ENCODE measurements at places on chromosomes 5 and 9.
A peak's percentile ranks its signal among the peaks of the same experiment; 100 is the strongest.

DNA sequence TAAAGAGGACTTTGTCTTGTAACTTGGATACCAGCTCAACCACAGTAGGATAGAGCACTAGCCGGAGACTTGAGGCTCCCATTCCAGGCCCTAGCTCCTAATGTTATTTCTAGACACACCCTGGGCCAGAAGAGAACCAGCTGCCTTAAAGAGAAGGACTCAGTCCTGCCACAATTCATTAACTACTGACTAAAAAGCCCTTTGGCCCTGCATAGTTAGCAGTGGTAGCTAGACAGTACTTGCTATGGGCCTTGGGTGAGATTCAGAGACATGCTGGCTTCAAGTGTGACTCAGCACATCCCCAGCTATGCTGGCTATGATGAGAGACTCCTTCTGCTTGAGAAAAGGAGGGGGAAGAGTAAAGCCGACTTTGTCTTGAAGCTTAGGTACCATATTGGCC is 47.3 kb downstream of the TMEM167A start:
- DNase-seq: no peak

DNA sequence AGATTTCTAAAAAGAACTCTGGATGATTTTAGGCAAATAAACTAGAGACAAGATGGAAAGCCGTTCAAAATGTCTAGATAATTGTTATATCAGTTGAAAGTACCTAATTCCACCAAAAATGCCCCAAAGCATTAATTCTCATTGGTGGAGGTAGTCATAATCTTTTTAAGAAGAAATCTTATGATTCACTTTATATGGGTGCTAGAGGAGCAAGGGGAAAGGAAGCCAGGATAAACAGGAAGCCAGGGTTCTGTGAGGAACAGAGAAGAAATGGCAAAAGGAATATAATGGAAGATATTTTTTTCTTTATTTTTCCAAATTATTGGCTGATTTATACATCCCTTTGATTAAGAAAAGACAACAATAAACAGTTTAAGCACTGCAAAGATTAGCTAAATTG is 7.8 kb downstream of the YIPF5 start:
- DNase-seq: no peak

DNA sequence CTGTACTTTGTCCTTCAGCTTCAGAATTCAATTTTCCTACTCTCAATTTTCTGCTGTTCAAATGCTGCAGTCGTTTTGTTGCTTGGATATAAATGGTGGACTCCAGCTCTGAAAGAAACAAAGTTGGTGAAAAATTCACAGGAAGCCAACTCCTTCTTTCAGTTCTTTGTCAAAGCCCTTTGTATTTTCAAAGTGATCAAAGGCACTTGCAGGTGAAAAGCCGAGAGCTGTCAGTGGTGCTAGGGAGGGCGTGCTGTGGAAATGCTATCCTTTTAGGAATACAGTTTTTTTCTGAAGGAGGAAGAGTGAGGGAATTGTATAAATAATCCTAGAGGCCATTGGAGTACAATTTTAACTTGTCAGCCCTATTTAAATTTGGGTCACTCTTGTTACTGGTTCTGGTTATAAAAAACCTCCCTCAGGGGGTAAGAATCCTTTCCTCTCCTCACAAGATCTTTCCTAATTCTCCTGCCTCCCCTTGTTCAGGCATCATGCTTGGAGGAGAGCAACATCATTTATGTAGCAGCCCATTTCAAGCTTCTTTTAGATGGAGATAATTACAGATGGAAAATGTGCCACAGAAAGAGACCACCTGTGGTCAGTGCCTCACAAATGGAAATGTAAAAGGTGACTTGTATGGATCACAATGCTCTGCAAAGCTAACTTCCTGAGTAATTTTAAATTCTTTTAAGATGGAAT is 62.5 kb upstream of the GHR start:
- DNase-seq: no peak

- DNase-seq: peak; percentile 85
These were observed 1.9 kb downstream of the JADE2 start for GRCh38 chr5:134527156-134527960.

GRCh38 chr9:22073349-22073748 is 64.2 kb upstream of the CDKN2B start:
- no peak for DNase-seq

GRCh38 chr9:18045326-18045725 is 428.6 kb upstream of the ADAMTSL1 start:
- DNase-seq: no peak

- no peak for DNase-seq
These were observed 35.8 kb downstream of the PHF2 start for GRCh38 chr9:93612052-93612795.

DNA sequence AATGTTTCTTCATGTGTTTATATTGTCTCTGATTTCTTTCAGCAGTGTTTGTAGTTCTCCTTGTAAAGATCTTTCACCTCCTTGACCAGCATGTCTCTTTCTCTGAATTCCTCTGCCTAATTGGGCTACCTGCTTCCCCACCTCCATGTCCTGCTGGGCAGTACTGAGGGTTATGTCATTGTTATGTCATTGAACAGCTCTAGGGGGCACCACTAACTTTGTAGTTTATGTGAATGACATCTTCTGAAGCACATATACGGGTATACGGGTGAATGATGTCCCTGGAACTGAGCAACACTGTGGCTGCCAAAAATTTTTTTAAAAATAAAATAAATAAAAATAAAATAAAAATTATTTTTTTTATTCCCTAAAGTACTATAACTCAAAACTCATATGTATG is 16.9 kb upstream of the SNCAIP start:
- DNase-seq: no peak

- DNase-seq: no peak
These were observed 23.5 kb downstream of the INSYN2B start for GRCh38 chr5:169956756-169957155.

- DNase-seq: peak; percentile 42
These were observed 795 bp downstream of the NDUFAF2 start for GRCh38 chr5:60945813-60946187.

GRCh38 chr5:116778032-116778431 is 203.4 kb upstream of the SEMA6A start:
- peak; percentile 18 for DNase-seq

GRCh38 chr5:145775411-145775810 is 59.7 kb downstream of the PRELID2 start:
- no peak for DNase-seq

DNA sequence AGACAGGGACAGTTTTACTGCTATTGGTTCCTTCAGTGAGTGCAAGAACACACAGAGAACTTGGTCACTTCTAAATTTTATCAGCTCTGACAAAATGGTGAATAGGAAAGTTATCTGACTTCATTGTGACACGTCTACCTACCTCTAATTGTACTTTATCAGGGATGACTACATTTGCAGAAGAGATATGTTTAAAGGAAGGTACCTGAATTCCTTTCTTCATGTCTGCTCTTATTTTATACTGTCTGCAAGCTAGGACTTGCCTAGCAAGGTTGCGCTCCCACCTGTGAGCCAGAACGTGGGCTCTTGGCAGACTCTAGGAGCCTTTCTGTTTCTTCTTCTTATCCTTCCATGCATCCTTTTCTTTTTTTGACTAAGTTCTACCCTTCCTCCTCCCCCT is 1.6 kb downstream of the SLC27A6 start:
- DNase-seq: no peak

DNA sequence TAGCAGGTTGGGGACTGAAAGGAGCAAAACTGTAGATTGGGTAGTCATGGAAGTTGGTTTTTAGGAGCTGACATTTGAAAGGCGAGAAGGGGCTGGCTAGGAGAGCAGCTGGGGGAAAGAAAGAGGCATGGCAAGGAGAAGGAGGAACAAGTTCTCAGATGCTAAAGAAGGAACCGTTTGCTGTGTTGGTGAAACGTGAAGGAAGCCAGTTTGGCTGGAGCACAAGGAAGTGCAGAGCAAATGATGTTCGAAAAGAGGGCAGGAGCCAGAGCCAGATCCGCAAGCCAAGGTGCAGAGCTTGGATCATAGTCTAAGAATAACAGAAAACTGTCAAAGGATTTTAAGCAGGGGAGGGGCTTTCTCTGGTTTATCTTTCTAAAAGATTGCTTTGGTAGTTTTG is 276.6 kb downstream of the ASTN2 start:
- no peak for DNase-seq

GRCh38 chr5:147520450-147520849 is 10.6 kb upstream of the DPYSL3 start:
- DNase-seq: no peak

Data from hindlimb muscle (tissue), 1 donor.